ENCODE measurements at places on chromosomes 1 and 21.
A peak's percentile ranks its signal among the peaks of the same experiment; 100 is the strongest.

DNA sequence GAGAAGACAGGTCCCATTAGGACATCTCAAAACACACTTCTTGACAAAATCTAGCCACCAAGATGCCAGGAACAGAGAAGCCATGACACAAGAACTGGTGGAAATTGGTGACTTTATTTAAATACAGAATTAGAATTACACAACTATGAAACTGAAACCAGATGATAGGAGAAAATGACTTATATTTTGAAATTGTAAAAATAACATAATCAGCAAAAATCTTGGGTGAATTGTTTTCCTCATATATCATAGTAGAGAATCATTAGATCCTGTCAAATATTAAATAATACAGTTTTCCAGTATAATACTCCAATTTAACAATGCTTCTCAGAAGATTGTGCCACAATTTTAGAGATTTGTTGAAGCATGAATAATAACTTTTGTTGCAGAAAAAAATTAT, 81.5 kb upstream of the MROH9 start:
- DNase-seq, result no peak

GRCh38 chr1:115056395-115056798, 26.8 kb downstream of the TSHB start:
- peak; percentile 10 for DNase-seq

- DNase-seq, result no peak
Observed at GRCh38 chr1:87926921-87927320, 598.2 kb downstream of the LMO4 start.

DNA sequence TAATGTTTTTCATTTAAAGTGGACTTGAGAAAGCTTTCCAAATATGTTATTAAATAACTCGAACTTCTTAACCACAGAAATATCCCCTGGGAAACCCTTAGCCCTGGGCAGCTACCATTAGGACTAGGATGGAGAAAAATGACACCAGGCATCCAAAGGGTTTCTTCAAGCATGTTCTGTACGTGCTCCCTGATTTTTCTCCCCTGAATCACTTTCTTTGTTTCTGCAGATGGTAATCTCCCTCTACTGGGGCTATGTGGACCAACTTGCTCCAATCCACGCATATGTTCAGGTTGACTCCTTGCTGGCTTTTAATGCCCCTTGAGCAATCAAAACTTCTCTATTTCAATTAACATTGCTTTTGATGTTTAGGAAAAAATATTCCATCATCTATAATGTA, 312.7 kb upstream of the C1orf87 start:
- no peak for DNase-seq

GRCh38 chr1:89588480-89588879, 44.4 kb upstream of the LRRC8C start:
- DNase-seq, result no peak

- no peak for DNase-seq
Observed at GRCh38 chr21:39077876-39078275, 105.4 kb downstream of the PSMG1 start.

DNA sequence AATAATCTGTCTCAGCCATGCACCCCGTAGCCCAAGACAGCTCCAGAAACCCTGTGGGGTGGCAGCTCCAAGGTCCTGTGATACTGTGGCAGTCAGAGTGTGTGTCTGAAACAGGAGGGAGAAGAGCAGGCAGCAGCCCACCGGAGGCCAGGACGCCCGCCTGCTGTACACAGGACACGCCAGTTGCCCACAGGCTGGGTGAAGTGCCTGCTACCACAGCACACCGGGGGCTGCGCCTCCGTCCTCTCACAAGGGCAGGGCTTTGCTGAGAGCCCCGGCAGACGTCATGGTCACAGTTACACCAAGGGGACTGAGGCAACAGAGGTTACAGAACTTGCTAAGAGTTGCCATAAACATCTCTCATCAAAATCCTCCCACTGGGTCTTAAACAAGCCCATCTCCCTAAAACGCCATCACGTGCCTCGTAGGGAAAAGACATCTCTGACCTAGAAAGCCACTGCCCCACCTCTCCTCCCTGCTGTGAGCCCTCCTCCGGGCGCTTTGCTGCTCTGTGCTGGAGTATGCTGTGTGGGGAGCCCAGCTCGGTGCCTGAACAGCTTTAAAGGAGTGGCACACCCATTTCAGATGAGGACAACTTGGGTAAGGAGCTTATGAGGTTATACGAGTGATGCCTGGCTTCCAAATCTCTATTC, 5.3 kb downstream of the C1orf174 start:
- no peak for DNase-seq

Measured in bronchial epithelial cell (primary cell).